Vagina (tissue), 2 donors: ENCODE measurements at places on chromosomes 4 and X.

DNA sequence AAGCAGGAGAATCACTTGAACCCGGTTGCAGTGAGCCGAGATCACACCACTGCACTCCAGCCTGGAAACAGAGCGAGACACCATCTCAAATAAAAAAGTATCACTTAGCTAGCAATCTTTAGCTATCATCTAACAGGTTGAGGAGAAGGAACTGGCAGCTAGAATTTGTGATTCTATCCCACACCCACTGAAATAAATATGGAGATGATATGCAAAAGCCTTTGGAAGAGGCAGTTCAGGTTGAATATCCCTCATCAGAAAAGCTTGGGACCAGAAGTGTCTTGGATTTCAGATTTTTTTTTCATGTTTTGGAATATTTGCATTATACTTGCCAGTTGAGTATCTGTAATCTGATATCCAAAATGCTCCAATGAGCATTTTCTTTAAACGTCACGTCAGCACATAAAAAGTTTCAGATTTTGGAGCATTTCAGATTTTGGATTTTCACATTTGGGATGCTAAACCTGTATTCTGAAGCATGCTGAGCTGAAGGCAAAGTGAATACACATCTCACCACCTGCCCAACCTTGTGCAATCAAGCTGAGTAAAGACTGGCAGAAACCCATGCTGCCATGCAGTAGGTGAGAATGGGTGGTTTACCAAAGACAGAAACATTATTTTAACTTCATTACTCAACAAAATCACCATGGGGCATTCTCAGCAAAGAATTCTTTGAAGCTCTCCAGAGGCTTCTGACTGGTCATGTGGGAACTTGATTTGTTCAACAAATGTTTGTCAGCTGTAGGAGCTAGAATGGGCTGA lies 159.3 kb downstream of the SH3KBP1 start:
- DNase-seq, result no peak

DNA sequence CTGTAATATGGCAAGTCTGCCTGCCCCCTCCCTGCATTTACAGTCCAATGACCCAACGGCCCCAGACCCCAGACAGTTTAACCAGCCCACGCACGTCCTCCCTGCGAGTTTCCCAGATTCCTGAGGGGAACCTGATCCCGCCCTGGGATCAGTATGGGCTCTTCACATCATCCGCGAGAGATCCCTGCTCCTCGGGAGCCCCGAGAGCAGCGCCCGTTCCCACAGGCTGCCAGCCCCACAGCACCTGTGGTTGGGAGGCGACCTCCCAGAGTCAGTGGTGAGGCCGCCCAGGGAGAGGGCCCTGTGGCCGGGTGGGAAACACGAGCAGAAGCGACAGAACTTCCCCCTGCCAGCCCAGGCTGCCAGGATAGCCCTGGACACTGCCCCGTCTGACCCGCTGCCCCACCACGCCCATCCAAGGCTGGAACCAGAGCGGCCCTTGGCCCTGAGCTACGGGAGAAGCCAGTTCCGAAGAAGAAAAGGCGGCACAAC lies 32.8 kb downstream of the TSC22D3 start:
- DNase-seq, result no peak

GRCh38 chr4:181662383-181662782 lies 580.8 kb upstream of the TENM3 start:
- DNase-seq, result no peak

DNA sequence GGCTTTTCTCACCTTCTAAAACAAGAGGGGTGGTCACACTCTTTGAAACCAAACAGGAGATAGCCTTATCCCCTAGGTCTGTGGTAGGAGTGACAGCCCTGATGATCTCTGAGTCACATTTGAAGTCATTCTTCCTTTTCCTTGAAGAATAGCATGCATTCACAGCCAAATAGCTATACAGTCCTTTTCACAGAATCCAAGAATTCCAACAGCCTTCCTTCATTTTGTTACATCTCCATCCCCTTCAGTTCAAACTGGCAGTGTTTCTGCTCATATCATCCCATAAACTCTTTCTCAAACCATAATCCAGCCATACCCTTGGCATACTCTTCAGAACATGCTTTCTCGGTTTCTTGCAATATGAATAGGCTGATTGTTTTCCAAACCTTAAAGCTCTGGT lies 33.3 kb upstream of the TMEM184C start:
- no peak for DNase-seq

DNA sequence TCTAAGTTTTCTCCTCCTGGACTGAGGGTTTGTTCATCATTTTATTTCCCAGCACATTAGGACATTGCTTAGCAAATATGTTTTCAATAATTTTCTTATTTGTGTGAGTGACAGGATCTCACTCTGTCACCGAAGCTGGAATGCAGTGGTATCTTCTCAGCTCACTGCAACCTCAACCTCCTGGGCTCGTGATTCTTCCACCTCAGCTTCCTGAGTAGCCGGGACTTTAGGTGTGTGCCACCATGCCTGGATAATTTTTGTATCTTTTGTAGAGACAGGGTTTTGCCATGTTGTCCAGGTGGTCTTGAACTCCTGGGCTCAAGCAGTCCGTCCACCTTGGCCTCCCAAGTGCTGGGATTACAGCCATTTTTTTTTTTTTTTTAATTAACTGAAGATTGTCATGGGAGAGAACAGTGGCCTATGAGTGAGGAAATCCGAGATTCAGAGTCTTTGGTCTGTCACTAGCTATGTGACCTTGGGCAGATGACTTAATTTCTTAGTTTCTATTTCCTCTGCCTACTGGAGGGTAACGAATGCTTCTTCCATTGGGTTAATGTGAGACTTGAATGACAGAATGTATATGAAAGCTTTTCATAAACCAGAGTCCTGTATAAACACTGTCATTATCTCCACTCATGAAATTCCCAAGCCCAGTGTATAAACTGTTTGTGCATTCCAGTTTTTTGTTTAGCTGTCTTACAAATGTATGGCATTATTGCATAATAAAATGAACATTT lies 23.9 kb downstream of the MOB1B start:
- no peak for DNase-seq

DNA sequence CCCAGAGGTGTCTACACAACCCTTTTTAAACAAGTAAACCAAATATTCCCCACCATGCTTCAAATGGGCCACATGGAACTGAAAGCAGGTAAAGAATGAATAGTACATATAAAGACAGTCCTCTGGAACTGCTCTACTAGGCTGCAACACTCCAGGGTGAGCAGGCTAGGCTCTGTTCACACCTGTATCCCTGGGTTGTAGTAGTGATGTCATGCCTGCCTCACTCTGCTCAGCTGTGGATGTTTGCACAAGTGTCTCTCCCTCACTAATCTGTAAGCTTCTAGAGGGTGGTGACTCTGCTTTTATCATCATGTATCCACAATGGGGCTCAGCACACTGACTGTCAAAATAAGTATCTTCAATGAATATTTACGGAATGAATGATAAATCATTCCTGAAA lies 20.4 kb downstream of the LEF1 start:
- no peak for DNase-seq

DNA sequence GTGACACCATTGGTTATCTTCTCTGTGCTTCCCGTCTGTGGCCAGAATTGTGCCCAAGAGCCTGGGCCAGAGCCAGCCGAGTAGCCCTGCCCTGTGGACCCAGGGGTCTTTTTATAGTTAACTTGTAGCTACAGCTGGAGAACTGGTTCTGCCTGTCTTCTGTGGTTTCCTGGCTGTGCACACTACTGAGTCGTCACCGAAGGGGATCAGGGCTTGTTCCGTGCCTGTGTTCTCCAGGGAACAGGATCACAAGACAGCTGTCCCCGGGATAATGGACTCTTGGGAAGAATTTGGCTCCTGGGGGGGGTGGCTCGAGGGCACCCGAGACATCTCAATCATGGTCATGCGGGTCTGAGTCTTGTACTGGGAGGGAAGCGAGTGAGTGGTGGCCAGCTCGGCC lies 22.1 kb upstream of the OPN1LW start:
- no peak for DNase-seq

GRCh38 chr4:90816754-90817153 lies 689.6 kb downstream of the CCSER1 start:
- no peak for DNase-seq
